ENCODE measurements at places on chromosomes 11 and 22.

GRCh38 chr11:16195651-16196050, 160.7 kb downstream of the SOX6 start:
- no peak for DNase-seq

GRCh38 chr22:22487869-22488597, 20.5 kb downstream of the ZNF280B start:
- DNase-seq = peak; percentile 14

DNA sequence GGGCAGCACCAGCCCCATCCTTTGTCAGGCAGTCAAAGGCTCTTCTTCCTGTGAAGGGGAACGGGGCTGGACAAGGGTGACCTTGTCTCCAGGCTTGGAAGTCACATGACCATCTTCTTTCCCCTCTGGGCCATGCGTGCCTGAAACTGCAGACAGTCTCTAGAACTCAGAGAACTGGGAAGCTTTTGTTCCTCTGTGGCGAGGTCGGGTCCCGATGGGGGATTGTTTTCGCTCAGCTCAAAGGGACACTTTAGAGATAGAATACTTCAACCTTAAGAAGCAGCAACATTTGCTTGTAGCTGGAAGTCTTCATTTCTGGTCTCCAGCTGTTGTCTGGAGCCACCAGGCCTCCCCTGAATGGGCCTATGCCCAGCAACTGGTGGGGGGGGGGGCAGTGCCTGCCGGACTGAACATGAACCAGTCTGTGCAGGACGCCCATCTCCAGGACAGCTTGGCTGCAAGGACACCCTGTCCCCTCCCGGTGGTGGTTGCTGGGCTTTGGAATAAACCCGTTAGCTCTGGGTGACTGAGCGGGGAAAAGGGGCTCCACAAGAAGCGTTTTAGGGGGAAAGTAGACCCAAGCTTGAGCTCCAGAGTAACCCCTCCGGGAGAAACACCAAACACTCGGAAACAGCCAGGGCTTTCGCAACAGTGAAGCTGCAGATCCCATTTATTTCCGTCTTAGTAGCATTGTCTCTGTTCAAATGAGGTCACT, 55.7 kb upstream of the EMID1 start:
- DNase-seq = no peak

DNA sequence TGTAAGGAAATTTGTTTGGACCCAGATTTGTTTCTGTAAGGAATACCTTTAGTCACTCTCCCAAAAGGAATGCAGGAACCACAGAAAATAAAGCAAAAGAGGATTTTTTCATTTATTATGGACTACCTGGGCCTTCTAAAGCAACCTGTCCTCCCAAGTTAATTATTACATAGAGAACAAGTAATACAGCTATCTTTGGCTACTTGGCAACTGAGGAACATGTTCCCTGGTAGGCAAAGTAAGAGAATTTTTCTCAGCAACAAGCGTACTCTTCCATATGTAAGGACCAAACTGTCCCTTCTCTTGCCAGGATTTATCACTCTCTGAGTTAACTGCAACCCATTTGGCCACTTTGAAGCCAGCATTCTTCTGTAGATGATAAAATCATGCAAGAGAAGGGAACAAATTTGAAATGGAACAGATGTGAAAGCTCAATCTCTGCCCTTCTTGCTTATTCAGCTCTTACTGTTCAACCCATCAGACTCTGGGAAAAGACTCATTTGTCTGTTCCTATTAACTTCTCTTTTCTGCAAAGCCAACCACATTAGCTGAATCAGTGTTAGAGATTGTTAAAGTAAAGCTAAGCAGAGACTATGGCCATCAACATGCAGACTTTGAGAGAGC, 190.2 kb downstream of the SWAP70 start:
- no peak for DNase-seq

- DNase-seq = no peak
Observed at GRCh38 chr22:41780746-41781505, 19.6 kb upstream of the CCDC134 start.

GRCh38 chr11:69075421-69076128, 26.8 kb downstream of the TPCN2 start:
- DNase-seq = no peak

- DNase-seq = no peak
Observed at GRCh38 chr22:44404341-44405020, 91.7 kb upstream of the SHISAL1 start.

DNA sequence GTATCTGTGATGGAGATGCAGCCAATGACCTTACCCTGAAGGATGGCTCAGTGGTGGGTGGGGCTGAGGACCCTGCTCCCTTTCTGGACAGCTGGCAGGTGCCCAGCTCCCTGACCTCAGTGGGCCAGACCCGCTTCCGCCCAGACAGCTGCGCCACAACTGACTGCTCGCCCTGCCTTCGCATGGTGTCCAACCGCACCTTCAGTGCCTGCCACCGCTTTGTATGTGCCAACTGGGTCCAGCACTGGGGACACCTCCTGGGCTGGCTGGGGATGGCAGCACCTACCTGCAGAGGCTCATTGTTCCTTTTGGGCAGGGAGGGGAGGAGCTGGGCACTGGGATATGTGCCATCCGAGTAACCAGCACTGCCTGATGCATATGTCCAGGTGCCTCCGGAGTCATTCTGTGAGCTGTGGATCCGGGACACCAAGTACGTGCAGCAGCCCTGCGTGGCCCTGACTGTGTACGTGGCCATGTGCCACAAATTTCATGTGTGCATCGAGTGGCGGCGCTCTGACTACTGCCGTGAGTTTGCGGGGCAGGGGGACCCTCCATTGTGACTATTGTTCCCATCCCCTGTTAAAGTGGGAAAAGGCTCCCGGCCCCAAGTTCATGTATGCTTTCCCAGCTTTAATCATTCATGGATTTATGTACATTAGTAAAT, 84.8 kb downstream of the OTOG start:
- DNase-seq = no peak
